ENCODE measurements at places on chromosomes 3 and 15.

DNA sequence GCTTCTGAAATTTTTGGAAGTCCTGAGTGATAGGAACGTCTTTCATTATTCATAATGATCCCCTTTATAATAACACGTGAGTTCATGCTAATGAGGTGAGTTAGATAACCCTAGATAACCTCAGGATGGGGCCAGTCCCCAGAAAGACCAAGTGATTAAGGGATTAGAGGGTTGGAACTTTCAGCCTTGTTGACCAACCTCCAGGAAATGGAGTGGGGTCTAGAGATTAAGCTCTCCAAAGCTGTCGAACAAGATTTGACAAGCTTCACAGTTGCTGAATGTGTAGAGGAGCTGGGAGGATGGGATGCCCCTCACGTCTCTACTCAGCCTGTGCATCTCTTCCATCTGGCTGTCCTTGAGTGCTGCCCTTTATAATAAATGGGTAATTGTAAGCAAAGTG, 107.1 kb downstream of the ZMAT3 start:
- no peak for DNase-seq

GRCh38 chr15:70498096-70498626, 265.2 kb downstream of the UACA start:
- no peak for DNase-seq

DNA sequence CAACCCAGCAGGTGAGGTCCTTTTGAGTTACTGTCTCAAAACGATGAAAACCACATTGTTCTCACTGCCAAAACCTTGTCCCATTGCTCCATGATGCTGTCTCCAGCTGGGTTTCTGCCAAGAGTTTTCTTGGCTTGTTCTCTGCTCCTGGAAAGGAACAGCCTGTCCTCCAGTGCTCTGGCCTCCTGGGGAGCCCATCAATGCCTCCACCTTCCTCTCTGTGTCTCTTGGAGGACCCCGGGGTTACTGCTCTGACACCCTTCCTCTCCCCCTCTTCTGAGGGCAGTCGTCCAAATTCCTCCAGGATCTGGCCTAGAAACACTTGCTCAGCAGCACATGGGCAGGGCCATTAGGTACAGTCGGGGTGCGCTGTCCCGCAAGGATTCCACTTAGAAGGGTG, 63.9 kb upstream of the RGMA start:
- DNase-seq, result no peak

GRCh38 chr15:91593067-91593466, 260.4 kb upstream of the SLCO3A1 start:
- DNase-seq, result no peak

All from memory B cell (primary cell).